H1 (cell line): ENCODE measurements at places on chromosomes 12 and 14. TPM values are rescaled to one million over a fixed set of nuclear protein-coding genes. Genes with fewer than 3 reads are reported as not detected.
A peak's percentile ranks its signal among the peaks of the same experiment; 100 is the strongest.

GRCh38 chr14:61564618-61565091, 130.7 kb upstream of the HIF1A start:
- no peak for DNase-seq
- no peak overlapping the region for H3K27ac ChIP-seq
- H3K4me1 ChIP-seq, result peaks cover 13% of the 10 kb centered on the region
- no peaks in the 10 kb centered on the region for H3K36me3 ChIP-seq
- no peak overlapping the region for H3K4me3 ChIP-seq

DNA sequence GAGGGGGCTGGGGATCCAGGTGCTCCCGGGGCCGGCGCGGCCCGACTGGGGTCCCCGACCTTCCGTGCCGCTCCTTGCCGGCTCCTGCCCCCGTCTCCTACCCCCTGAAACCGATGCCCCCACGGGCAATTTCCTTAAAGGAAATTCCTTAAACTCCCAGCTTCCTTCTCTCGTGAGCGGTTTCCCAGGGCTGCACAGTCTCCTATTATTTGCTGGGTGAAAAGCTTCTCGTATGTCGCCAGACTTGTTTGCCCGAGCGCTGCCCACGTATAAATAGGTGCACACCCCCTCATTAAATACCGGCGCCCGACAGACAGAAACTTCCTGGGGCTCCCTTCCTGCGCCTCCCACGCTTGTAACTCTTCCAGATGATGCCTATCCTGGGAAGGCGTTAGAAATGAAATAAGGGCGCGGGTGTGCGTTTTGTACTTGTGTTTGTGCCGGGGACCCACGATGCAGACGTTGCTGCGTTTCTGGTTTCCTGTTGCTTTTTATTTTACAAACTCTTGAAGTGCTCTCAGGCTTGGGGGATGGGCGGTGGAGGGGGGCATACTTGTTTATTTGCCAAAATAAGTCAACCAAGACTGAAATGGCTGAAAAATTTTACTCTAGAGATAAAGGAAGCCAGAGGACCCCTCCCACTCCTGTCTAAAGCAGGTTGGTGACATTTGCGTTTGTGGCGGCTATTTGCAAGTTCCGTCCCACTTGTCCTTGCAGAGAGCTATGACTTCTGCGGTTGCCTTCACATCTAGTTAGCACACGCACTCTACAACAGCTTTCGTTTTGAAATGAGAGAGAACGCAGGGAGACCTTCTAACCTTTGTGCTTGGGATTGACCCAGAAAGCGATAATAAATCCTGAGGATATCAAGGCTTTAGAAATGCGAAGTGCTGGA, 1.0 kb downstream of the HIP1R start:
- peak; percentile 51 for DNase-seq
- no peak overlapping the region for H3K27ac ChIP-seq
- no peaks in the 10 kb centered on the region for H3K4me1 ChIP-seq
- peaks cover 2% of the 10 kb centered on the region for H3K27me3 ChIP-seq
- H3K4me3 ChIP-seq, result peak overlapping the region; percentile 58

DNA sequence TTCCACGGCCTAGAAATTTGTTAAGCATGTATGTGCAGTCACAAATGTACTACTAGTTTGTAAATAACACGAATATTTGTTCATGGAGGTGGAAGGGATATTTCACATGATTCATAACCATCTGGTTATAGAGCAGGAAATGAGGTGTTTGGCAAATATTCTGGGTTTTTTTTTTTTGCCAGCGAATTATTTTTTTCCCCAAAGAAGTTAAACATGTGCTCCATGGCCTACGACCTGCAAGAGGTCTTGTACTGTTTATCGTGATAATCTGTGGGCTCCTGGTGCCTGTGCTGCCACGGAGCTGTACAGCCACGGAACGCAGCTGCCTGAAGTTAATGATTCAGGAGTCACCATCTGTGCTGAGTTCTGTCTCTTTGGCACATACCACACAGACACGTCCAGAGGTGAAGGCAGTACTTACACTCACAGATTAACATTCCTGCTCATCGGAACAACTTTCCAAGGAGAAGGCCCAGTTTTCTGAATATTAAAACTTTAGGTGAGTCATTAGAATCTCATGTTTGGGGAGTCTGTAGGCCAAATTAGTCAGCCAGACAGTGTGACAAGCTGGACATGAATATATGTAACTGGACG, 156.3 kb downstream of the TMX1 start:
- no peaks in the 10 kb centered on the region for H3K36me3 ChIP-seq
- no peaks in the 10 kb centered on the region for H3K27me3 ChIP-seq
- H3K4me3 ChIP-seq, result no peak overlapping the region
- H3K4me1 ChIP-seq, result peaks cover 5% of the 10 kb centered on the region

DNA sequence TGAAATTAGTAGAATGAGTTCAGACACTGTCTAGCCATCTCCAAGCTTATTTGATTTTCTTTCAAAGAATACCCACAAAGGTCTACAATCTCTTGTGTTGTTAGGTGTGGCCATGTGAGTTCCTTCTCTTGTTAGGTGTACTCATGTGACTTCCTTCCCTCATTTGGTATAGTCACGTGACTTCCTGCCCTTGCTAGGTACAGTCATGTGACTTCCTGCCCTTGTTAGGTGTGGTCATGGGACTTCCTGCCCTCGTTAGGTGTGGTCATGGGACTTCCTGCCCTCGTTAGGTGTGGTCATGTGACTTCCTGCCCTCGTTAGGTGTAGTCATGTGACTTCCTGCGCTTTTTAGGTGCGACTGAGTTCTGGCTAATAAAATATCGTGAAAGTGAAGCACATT, 179.6 kb downstream of the TMX1 start:
- no peaks in the 10 kb centered on the region for H3K36me3 ChIP-seq
- no peak for DNase-seq
- no peak overlapping the region for H3K27ac ChIP-seq

DNA sequence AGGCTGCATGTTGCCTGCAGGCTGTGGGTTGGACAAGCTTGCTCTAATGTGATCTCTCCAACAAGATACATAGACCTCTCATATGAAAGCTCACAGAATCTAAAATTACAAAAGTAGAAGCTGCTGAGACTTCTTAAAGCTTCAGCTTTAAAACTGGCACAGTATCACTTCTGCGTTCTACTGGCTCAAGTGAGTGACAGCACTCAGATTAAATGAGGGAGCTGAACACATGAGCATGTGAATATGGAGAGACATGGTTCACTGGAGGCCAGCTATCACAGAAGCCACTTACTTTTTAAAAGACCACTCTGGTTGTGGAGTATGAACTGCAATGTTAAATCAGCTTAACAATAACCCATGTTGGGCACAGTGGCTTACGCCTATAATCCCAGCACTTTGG, 29.1 kb upstream of the ANO6 start:
- H3K4me3 ChIP-seq, result no peak overlapping the region
- H3K27me3 ChIP-seq, result no peaks in the 10 kb centered on the region
- H3K36me3 ChIP-seq, result no peaks in the 10 kb centered on the region
- no peak overlapping the region for H3K27ac ChIP-seq
- H3K4me1 ChIP-seq, result no peaks in the 10 kb centered on the region

GRCh38 chr14:32509632-32510187, 180.6 kb downstream of the AKAP6 start:
- H3K4me1 ChIP-seq, result no peaks in the 10 kb centered on the region
- no peaks in the 10 kb centered on the region for H3K27me3 ChIP-seq
- H3K4me3 ChIP-seq, result no peak overlapping the region
- no peaks in the 10 kb centered on the region for H3K36me3 ChIP-seq
- DNase-seq, result no peak

DNA sequence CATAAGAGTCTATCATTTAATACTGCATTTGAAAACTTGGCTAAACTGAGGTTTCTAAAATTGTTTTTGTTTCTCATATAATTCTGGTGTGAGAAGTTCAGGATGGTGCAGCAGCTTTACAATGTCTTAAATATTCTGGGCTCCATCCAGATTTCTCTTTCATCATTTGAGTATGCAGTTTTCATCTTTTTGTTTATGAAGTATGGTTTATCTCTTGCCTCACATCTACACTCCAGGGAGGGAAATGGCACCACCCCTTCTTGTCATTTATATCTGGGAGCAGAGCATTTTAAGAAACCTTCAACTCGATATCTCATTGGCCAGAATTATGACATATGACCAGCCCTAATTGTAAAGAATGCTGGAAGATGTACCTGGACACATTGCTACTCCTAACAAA, 24.3 kb downstream of the GEMIN2 start:
- H3K4me1 ChIP-seq, result no peaks in the 10 kb centered on the region
- H3K27ac ChIP-seq, result no peak overlapping the region
- H3K4me3 ChIP-seq, result no peak overlapping the region
- peaks cover 27% of the 10 kb centered on the region for H3K36me3 ChIP-seq
- DNase-seq, result no peak
- H3K27me3 ChIP-seq, result no peaks in the 10 kb centered on the region

DNA sequence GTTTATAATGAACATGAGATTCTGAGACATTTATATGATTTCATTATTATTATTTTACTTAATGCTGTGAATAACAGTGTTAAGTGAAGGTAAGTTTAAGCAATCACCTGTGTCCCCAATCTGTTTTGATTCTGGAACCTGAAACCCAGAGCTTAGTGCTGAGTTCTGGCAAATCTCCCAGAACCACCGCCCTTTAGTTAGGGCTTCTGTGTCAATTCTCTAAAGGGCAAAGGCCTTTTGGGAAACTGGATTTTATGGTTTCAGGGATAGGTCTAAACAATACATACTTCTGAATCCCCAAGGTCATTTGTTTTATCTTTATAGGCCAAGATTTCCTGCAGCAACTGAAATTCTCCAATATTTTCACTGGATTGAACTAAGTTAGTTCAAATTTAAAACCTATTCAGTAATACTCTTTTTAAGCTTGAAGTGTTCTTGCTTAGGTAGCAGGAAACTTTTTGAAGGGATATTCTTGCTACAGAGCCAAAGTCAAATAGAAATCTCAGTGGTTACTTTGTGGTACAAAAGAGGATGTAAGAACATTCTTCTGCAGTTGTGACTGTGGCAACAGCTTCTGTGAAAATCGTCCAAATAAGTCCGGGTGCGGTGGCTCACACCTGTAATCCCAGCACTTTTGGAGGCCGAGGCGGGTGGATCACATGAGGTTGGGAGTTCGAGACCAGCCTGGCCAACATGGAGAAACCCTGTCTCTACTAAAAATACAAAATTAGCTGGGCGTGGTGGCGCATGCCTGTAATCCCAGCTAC, 10.0 kb upstream of the PKP2 start:
- H3K27ac ChIP-seq, result no peak overlapping the region
- no peak overlapping the region for H3K4me3 ChIP-seq
- H3K27me3 ChIP-seq, result no peaks in the 10 kb centered on the region
- H3K4me1 ChIP-seq, result no peaks in the 10 kb centered on the region
- no peak for DNase-seq

- no peaks in the 10 kb centered on the region; the same call in 1 of the 2 replicates for H3K36me3 ChIP-seq
- H3K27me3 ChIP-seq, result no peaks in the 10 kb centered on the region
- H3K4me3 ChIP-seq, result no peak overlapping the region
- DNase-seq, result no peak
- H3K27ac ChIP-seq, result no peak overlapping the region
- H3K4me1 ChIP-seq, result no peaks in the 10 kb centered on the region; the same call in 1 of the 2 replicates
Measured at GRCh38 chr14:61128382-61129167, 147.5 kb downstream of the SLC38A6 start.

- peak overlapping the region; percentile 60; the same call in 1 of the 2 replicates for H3K27ac ChIP-seq
- peak overlapping the region; percentile 42 for H3K4me3 ChIP-seq
- H3K27me3 ChIP-seq, result no peaks in the 10 kb centered on the region
- no peaks in the 10 kb centered on the region for H3K36me3 ChIP-seq
Measured at GRCh38 chr12:7439579-7440505, 4.1 kb downstream of the CD163L1 start.

DNA sequence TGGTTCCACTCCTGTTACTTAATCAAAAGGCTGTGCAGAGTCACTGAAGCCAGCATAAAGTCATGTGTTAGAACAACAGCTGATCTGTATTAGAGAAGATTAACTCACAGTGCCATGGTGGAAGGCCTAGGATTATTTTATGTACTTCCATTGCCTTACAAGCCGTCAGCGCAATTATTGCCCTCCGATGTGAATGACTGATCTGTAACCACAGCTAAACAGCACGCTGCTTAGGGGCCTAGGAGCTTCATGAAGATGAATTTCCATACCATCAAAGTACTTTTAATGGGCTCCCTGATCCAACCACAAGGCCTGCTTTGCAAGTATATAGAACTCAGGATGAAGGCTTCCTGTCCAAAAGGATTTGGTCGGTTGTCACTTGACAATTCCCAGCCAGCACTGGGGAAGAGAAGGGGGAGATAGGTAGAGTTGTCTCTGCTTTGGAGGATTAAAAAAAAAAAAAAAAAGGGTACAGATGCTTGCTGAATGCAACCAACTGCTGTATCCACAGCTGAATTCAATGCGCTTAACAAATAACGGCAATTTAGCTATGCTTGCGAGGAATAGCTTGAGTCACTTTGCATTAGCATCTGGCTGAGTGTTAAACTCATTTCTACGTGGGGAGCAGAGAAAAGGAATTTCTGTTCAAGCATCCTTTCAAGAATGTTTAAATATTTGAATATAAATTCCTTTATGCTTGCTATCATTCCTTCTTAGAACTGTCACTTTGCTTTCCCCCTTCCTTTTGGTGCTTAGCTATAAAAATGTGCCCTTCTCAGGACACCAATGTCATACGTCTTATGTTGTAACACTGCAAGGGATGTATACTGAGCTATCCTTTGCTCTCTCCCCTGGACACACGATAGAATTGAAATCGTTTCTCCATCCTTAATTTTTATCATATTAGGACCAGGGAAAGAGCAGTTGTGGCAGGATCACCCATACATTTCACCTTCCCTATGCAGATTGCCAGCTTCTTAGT, 387.8 kb downstream of the SOX5 start:
- peaks cover 7% of the 10 kb centered on the region for H3K4me1 ChIP-seq
- DNase-seq, result no peak
- no peaks in the 10 kb centered on the region for H3K27me3 ChIP-seq
- H3K27ac ChIP-seq, result no peak overlapping the region
- H3K36me3 ChIP-seq, result no peaks in the 10 kb centered on the region
- no peak overlapping the region for H3K4me3 ChIP-seq

DNA sequence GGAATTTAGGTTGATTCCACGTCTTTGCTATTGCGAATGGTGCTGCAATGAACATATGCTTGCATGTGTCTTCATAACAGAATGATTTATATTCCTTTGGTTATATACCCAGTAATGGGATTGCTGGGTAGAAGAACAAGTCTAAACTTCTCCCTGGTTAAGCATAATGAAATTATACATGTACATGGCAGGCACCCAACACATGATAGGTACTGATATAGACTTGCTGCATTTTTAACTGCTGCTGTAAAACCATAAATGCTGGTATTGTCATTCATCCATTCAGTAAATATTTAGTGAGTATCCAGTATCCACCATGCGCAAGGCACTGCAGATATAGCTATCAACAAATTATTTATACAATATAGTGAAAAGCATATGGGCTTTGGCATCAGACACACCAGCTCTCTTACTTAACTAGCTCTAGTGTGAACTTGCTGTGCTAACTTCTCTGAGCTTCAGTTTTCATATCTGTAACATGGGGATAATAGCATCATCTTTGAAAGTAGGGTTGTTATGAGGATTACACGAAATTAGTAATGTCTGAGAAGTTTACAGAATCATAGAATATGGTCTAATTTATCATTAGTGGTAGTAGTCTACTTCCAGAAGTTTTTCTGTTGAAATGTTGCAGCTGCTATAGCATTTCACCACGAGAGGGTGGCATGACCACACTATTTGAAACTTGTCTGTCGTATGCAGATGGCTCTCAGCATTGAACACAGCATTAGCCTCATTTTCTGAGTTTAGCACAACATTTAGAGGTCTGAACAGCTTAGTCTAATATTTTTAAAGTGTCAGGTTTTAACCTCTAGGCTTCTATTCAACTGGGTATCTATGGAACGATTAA, 32.0 kb upstream of the SEL1L start:
- peaks cover 7% of the 10 kb centered on the region; the same call in 1 of the 2 replicates for H3K4me1 ChIP-seq
- no peak overlapping the region for H3K4me3 ChIP-seq
- no peaks in the 10 kb centered on the region for H3K36me3 ChIP-seq
- DNase-seq, result no peak

The RNASE7 gene
- not detected in 2 replicates for total RNA-seq
